ENCODE measurements at places on chromosomes 5 and 9. TPM values are rescaled to one million over a fixed set of nuclear protein-coding genes. Genes with fewer than 3 reads are reported as not detected.

HMGCS1 gene
- 61.5 TPM for total RNA-seq

NPR3 gene
- 43.4 TPM for total RNA-seq

PCDHB12 gene
- total RNA-seq: 0.46 TPM

FAXDC2 gene
- total RNA-seq: 4.3 TPM

SLC34A1 gene
- total RNA-seq: not detected

RAB3C gene
- not detected for total RNA-seq

ADAMTSL2 gene
- 10.6 TPM for total RNA-seq

CORO2A gene
- total RNA-seq: 0.73 TPM

PDZD2 gene
- 0.46 TPM for total RNA-seq

SH2D3C gene
- 2.2 TPM for total RNA-seq

PRR16 gene
- total RNA-seq: 7.7 TPM

MEGF10 gene
- total RNA-seq: 3.0 TPM

FSTL4 gene
- 0.07 TPM for total RNA-seq

STPG3 gene
- not detected for total RNA-seq

STKLD1 gene
- 0.33 TPM for total RNA-seq

PCDHA3 gene
- 0.20 TPM for total RNA-seq

SURF6 gene
- 12.0 TPM for total RNA-seq

GPX3 gene
- total RNA-seq: 56.0 TPM

OR1J2 gene
- 0.50 TPM for total RNA-seq
